GM18507 (cell line): ENCODE measurements at places on chromosomes 2 and 18.

DNA sequence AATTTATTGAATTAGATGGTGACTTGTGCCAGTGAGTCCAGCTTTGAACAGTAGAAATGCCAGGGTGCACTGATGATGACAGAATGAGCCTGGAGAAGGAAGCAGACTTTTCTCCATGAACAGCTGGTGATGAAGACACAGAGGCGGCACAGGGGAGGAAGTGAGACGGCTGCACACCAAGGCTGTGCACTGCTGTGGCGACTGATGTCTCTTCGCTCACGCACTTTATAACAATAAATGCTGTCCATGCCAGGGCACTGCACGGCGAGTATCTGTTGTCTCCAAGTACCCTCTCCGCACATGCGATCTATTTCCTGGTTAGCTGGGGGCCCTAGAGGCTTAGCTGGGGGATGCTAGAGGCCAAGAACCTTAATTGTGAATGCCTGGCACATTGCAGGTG lies 175.2 kb downstream of the TMEM200C start:
- DNase-seq, result no peak

- no peak for DNase-seq
Observed at GRCh38 chr2:7984693-7985353, 697.0 kb upstream of the ID2 start.

GRCh38 chr2:196224756-196225155 lies 53.4 kb upstream of the STK17B start:
- no peak for DNase-seq

GRCh38 chr2:35783723-35784122 lies 571.9 kb upstream of the CRIM1 start:
- no peak for DNase-seq

DNA sequence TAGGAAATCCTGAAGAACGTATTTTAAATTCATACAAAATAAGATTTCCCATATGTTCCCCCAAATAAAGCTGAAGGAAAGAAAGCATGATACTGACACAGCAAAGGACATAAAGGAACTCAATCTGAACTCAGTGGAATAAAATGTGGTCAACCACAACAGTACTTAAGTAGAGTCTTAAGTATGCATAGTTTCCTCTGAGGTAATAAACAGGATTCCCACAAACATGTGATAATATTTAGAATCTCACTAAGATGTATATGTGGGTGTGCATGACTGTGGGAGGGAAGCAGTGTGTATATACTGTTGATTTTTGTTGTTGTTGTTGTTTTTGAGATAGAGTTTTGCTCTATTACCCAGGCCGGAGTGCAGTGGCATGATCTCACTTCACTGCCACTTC lies 69.3 kb downstream of the NOL10 start:
- no peak for DNase-seq

DNA sequence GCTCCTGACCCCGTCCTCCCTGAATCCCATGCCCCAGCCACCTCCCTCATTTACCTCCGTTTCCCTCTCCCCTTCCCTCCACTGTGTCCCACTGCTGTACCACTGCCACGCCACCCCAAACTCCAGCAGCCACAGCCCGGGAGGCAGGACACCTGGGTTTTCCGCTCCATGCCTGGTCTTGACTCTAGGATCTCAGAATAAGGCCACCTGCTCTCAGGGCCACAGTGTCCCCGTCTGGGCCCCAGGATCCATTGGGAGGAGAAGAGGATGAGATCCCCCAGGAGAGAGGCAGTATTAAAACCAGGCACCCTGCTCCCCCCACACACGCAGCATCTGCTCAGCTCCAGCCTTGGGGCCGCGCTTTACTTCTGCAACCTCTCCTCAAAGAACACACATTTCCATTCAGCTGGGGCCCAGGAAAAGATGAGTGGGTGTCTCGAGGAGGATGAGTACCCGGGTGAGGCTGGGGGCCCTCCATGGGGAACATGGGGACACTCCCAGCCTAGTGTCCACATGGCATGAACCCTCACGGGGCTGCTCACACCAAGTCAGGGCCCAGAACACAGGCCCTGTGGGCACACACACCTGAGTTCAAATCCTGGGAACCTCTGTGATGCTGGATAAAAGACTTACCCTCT lies 32.8 kb upstream of the TNS1 start:
- DNase-seq, result no peak

GRCh38 chr2:109134741-109135358 lies 5.8 kb downstream of the SH3RF3 start:
- DNase-seq, result no peak

- DNase-seq, result no peak
Observed at GRCh38 chr2:213243189-213244044, 40.8 kb upstream of the SPAG16 start.

- DNase-seq, result no peak
Observed at GRCh38 chr18:38654946-38655345, 1089.3 kb upstream of the CELF4 start.

- DNase-seq, result no peak
Observed at GRCh38 chr2:61288070-61288841, 126.3 kb downstream of the C2orf74 start.
